ENCODE measurements at places on chromosomes 6 and 20. TPM values are rescaled to one million over a fixed set of nuclear protein-coding genes. Genes with fewer than 3 reads are reported as not detected.

DNA sequence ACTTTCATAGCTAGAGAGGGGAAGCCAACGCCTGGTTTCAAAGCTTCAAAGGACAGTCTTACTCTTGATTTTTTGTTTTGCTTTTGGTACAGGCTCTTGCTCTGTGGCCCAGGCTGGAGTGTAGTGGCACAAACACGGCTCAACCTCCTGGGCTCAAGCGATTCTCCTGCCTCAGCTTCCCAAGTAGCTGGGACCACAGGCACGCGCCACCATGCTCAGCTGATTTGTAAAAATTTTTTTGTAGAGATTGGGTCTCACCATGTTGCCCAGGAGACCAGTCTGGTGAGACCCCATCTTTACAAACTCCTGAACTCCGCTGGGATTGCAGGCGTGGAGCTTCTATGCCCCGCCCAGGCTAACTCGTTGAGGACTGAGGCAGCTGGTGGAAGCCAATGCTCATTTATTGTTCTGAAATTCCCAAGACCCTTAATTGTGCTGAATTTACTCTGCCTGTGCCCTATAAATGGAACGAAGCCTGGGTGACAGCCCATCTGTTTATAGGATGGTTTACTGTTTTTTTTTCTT, 18.0 kb downstream of the SRSF3 start:
- peak; percentile 67 for DNase-seq

DNA sequence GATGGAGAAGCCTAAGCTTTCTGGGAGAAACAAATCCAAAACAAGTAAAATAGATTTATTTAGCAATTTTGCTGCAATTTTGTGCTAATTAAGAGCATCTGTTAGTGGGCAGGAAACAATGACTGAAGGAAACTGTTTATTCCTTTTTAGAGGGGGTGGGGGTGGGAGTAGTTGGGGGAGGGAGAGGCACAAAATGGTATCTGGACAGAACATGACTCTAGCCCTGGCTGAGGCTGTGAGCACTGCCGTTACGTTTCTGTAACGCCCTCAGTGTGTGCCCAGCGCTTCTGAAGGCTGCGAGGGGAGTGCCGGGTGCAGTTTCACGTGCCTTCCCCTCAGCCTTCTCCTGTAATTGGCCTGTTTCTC, 28.8 kb downstream of the METTL24 start:
- no peak for DNase-seq

DNA sequence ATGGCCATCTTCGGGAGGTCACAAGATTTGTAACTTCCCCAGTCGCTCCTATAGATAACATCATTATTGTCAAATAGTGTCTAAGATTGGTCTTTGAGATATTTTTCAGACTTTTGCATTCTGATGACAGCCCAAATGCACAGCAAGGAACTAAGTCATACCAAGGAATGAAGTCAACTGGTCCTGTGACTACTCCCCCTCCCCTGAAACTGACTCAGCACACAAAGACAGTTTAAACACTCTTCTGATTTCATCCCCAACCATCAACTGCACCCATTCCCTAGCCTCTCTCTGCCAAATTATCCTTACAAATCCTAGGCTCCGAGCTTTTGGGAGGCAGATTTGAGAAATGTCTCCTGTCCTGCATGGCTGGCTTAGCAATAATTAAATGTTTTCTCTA, 139.4 kb downstream of the HS3ST5 start:
- DNase-seq: no peak

GRCh38 chr6:154995254-154996015, at the start of gene TIAM2:
TSS of gene TIAM2 (plus strand) at chr6:154995315. CDS start at chr6:155129224, 133,909 bp downstream.
- no peak for DNase-seq

- DNase-seq: no peak
These were observed 24.8 kb downstream of the GRM4 start for GRCh38 chr6:34120953-34121675.

The OLIG3 gene
- not detected for total RNA-seq

The CALHM6 gene
- total RNA-seq: 0.77 TPM

The CDH26 gene
- total RNA-seq: 1.5 TPM

The ACTR5 gene
- total RNA-seq: 6.3 TPM

The FAXC gene
- not detected for total RNA-seq

The ZSCAN16 gene
- total RNA-seq: 3.4 TPM

The CRISP2 gene
- total RNA-seq: not detected

The GGTLC1 gene
- not detected for total RNA-seq

The SOX18 gene
- 70.5 TPM for total RNA-seq

The SLCO4A1 gene
- total RNA-seq: 44.4 TPM

Data from mesenteric fat pad (tissue), 1 donor.